T-cell (primary cell): ENCODE measurements at places on chromosomes 11 and 22.

GRCh38 chr11:67439321-67440228, 2.1 kb upstream of the PTPRCAP start:
- DNase-seq: no peak
- H3K36me3 ChIP-seq: no peaks in the 10 kb centered on the region
- H3K4me3 ChIP-seq: peak overlapping the region; percentile 77
- H3K27ac ChIP-seq: peak overlapping the region; percentile 50
- peaks cover 86% of the 10 kb centered on the region for H3K4me1 ChIP-seq
- H3K27me3 ChIP-seq: no peaks in the 10 kb centered on the region

DNA sequence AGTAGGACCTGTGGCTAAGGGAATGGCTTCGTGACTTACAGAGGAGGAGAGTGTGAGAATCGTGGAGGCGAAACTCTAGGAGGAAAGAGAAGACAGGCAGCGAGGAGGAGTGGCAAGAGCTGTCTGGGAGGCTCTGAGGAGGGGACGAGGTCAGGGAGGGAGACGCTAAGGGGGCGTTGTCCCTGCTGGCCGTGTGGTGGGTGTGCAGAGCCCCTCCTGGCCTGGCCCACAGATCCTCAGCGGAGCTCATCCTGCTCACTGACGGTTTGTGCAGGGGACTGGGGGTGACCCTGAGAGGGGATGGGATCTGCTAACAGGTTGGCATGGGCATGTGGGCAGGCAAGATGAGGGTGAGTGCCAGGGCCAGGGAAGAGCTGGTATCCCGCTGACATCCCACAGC, 56.5 kb upstream of the PRR5 start:
- DNase-seq: no peak
- H3K27ac ChIP-seq: no peak overlapping the region
- H3K27me3 ChIP-seq: peaks cover 6% of the 10 kb centered on the region
- H3K4me1 ChIP-seq: peaks cover 3% of the 10 kb centered on the region
- no peaks in the 10 kb centered on the region for H3K36me3 ChIP-seq

GRCh38 chr11:2097356-2097997, 41.7 kb downstream of the IGF2 start:
- no peak overlapping the region for H3K27ac ChIP-seq
- peaks cover 53% of the 10 kb centered on the region for H3K27me3 ChIP-seq
- H3K4me1 ChIP-seq: peaks cover 7% of the 10 kb centered on the region
- no peaks in the 10 kb centered on the region for H3K36me3 ChIP-seq

DNA sequence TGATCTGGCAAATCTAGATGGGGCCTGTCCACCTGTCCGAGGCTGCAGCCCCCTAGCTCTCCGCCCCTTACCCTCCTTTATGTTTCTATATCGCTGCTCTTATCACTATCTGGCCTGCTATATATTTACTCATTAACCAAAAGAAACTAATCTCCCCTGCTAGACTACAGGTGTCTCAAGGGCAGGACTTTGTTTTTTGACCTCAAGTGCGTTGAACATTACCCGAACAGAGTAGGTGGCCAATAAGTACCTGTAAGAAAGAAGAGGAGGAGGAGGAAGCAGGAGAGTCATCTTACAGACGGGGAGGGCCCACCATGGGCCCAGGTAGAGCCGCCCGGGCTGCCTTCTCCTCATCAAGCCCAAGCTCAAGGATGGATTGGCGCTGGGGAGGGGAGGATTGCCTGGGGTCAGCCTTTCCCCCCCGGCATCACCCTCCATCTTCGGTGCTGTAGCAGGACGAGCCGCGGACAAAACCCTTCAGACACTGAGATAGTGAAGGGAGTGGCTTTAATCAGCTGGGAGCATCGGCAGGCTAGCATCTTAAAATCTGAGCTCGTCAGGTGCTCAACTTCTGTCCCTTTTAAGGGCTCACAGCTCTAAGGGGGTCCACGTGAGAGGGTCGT, 1.2 kb upstream of the P2RY6 start:
- H3K27me3 ChIP-seq: no peaks in the 10 kb centered on the region
- H3K4me1 ChIP-seq: no peaks in the 10 kb centered on the region
- no peak for DNase-seq
- no peak overlapping the region for H3K4me3 ChIP-seq
- no peaks in the 10 kb centered on the region for H3K36me3 ChIP-seq
- H3K27ac ChIP-seq: no peak overlapping the region

GRCh38 chr11:81222491-81222890, 1511.2 kb downstream of the FAM181B start:
- no peaks in the 10 kb centered on the region for H3K4me1 ChIP-seq
- no peaks in the 10 kb centered on the region for H3K27me3 ChIP-seq
- no peaks in the 10 kb centered on the region for H3K36me3 ChIP-seq
- no peak overlapping the region for H3K27ac ChIP-seq
- no peak for DNase-seq
- no peak overlapping the region for H3K4me3 ChIP-seq

DNA sequence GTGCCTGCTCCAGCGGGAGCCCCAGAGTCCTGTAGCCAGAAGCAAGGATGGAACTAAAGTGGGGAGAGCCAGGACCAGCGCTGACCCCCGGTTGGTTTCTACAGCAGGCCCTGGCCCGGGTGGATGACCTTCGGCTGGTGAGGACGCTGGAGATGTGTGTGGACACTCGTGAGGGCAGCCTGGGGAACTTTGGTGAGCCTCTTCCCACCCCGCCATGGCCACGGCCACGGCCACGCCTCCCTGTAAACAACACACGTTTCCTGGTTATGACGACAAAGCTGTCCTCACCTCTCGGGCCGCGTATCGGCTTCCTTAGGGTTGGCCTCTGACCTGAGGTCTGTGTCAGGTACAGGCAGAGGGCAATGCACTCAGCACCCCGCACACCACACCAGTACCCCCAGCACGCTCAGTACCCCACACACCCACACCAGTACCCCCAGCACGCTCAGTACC, 4.1 kb downstream of the LRRC56 start:
- H3K4me3 ChIP-seq: no peak overlapping the region
- H3K27me3 ChIP-seq: peaks cover 3% of the 10 kb centered on the region
- DNase-seq: no peak
- no peak overlapping the region for H3K27ac ChIP-seq
- peaks cover 7% of the 10 kb centered on the region for H3K4me1 ChIP-seq

GRCh38 chr11:120612513-120613263, 101.1 kb downstream of the GRIK4 start:
- no peak overlapping the region for H3K4me3 ChIP-seq
- no peaks in the 10 kb centered on the region for H3K36me3 ChIP-seq
- no peak for DNase-seq
- no peaks in the 10 kb centered on the region for H3K27me3 ChIP-seq
- H3K4me1 ChIP-seq: no peaks in the 10 kb centered on the region
- no peak overlapping the region for H3K27ac ChIP-seq

DNA sequence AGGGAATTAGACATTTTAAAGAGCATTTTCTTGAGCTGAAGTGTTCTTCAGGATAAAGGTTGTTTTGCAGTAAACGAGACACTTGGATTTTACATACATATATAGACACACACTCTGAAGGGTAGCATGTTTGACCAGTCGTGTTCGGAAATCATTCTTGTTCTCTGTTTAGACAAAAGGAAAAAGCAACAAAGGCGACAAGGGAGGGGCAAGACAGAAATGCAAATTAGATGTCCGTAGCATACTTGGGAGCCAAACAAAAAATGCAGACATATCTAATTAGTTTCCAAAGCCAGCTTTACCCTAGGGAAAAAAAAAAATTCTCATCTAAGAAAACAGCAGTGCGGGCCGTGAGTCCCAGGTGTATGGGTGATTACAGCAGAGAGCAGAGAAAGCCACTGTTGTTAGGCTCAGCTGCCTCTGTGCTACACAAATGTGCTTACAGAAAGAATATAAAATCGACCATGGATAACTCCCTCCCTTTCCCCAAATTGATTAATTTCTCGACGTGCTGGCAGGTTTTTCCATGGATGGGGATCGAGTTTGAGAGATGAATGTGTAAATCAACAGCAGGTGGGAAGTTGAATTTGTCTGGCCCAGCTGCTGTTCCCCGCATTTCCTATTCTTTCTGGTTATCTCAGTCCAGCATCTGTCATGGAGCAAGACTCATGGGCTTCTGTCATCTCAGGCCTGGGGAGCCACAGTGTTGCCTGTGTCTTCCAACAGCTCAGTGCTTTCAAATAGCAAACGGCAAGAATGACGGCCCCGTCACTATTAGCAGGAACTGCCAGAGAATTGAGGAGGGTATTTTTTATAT, 176.5 kb upstream of the TTC12 start:
- DNase-seq: no peak
- H3K27me3 ChIP-seq: peaks cover 11% of the 10 kb centered on the region
- no peak overlapping the region for H3K4me3 ChIP-seq
- H3K4me1 ChIP-seq: no peaks in the 10 kb centered on the region
- no peaks in the 10 kb centered on the region for H3K36me3 ChIP-seq
- H3K27ac ChIP-seq: no peak overlapping the region

DNA sequence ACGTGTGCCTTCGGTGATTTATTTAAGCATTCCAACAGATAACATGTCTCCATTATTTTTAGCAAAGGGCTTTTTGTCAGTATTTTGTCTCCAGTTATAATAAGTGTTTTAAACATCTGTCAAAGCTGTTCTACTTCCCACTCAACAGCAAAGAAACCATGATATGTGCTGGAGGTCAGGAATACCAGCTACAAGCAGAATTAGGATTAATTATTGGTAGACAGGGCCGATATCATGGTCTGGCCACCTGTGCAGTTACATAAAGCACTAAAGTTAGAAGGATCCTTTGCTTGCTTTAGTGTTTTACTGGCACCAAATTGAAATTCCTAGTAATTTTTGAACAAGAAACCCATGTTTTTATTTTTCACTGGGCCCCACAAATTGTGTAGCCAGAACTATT, 591.3 kb upstream of the ARHGAP42 start:
- no peak for DNase-seq
- H3K4me3 ChIP-seq: no peak overlapping the region
- H3K4me1 ChIP-seq: no peaks in the 10 kb centered on the region
- H3K27me3 ChIP-seq: no peaks in the 10 kb centered on the region
- no peaks in the 10 kb centered on the region for H3K36me3 ChIP-seq
- H3K27ac ChIP-seq: no peak overlapping the region

- H3K27ac ChIP-seq: no peak overlapping the region
- no peaks in the 10 kb centered on the region for H3K27me3 ChIP-seq
- no peak overlapping the region for H3K4me3 ChIP-seq
- no peak for DNase-seq
These were observed 1220.2 kb downstream of the JRKL start for GRCh38 chr11:97610000-97610399.

DNA sequence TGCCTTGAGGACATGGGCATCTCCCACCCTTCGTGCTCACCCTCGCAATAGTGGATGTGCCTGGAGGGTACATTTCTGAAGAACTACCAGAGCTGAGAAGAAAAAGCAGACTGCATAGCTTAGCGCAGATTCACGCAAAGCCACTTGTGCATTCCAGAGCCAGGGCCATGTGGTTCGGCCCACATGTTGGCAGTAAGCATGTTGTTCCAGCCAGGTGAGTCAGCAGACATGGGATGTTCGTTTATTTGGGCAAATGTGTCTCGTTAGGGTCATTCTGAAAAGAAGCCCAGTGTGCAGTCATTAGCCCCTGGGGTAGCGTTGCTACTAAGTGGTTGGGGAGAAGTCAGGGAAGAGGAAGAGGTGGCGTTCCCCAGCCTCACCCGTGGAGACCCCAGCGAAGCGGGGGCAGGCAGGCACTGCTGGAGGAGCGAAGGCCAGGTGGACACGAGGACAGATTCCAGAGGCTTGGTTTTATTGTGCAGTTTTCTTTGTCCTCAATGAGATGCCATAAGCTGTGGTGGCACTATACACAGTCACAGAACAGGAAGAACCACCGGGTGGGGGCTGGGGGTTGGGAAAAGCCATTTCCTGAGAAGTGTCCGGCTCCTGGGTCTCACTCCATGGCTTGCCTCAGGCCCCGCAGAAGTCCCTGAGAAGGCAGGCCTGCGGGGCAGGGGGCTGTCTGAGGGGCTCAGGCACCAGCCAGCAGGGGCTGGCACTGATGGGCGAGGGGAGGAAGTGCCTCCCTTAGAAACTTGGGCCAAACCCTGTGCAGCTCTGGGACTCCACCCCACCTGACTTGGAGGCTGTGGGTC, 5.0 kb downstream of the THY1 start:
- no peaks in the 10 kb centered on the region for H3K36me3 ChIP-seq
- no peak overlapping the region for H3K4me3 ChIP-seq
- DNase-seq: no peak
- H3K27me3 ChIP-seq: peaks cover 63% of the 10 kb centered on the region

DNA sequence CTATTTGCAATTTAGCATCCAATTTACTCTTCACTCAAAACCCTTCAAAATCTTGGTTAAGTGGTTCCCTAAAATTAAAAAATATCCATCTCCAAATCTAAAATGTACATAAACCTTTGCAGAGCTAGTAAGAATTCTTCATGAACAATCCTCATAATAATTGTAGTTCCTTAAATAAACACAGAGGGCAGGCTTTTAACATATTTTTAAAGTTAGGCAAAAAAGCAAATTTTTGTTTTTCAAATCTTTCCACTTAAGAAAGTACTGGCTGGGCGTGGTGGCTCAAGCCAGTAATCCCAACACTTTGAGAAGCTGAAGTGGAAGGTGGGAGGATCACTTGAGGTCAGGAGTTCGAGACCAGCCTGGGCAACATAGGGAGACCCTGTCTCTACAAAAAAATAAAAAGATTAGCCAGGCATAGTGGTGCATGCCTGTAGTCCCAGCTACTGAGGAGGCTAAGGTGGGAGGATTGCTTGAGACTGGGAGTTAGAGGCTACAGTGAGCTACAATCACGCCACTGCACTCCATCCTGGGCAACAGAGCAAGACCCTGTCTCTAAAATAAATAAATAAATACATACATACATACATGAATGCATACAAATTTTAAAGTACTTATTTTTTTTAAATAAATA, 25.1 kb upstream of the PLAAT3 start:
- H3K27ac ChIP-seq: no peak overlapping the region
- no peak overlapping the region for H3K4me3 ChIP-seq
- H3K27me3 ChIP-seq: no peaks in the 10 kb centered on the region
- no peaks in the 10 kb centered on the region for H3K4me1 ChIP-seq
- H3K36me3 ChIP-seq: peaks cover 36% of the 10 kb centered on the region
